ENCODE measurements at places on chromosomes 11 and 22. TPM values are rescaled to one million over a fixed set of nuclear protein-coding genes. Genes with fewer than 3 reads are reported as not detected.

DNA sequence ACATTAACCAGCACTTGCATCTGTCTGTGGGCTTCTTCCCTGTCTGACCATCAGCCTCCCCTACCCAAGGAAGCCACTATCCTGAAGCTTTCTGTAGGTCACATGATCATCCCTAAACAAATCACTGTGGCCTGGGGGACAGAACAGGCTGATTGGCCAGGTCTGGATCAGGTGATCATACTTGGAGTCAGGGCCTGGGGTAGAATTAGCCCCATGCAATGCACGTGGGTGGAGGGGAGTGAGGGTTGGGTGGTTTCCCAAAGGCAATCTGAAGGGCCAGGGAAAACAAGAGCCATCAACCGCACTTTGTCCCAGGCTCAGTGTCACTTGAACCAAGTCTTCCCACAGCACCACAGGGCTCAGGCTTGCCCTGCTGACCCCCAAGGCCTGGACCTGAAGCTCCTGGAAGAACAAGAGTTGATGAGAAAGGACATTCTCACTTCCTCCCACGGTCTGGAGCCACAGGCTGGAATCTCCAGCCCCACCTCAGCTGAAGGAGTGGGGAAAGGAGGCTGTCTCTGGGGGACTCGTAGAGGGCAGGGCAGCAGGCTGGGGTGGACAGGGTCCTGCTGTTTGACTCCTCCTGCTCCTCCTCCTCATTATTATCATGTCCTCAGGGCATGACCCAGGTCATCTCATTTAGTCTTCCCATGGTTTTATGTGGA is 31.5 kb upstream of the TSPAN18 start:
- DNase-seq = no peak

DNA sequence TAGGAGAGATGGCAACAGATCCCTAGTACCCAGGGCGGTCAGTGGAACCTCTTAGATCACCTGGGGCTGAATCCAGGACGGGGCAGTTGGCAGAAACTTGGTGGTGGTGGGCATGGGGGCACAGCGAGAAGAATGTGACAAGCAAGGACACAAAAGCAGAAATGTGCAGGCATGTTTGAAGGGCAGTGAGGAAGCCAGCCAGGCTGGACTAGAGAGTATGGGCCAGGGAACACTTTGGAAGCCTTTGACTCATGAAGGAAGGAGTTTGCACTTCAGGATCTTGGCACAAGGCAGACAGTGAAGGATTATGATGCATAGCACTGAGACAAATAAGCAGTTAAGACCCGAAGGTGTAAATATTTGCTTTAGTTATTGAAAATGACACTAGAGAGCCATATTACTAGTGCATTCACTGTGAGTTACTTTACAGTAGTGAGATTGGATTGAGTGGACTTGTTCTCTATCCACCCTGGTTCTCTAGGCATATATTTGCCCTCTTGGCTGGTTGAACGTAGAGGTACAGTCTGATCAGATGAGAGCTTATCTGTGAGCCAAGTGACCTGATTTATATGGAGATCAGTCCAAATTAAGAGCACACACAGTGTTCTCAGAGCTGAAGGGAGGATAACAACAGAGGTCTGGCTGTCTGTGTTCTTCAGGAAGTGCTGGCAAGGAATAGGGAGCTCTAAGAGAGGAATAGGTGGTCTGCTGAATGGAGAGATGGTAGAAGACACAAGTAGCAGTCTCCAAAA is 210.4 kb downstream of the SNX19 start:
- DNase-seq = no peak

GRCh38 chr11:113019711-113020110 is 58.5 kb downstream of the NCAM1 start:
- no peak for DNase-seq

GRCh38 chr22:16932577-16932976 is 75.4 kb downstream of the GAB4 start:
- no peak for DNase-seq

DNA sequence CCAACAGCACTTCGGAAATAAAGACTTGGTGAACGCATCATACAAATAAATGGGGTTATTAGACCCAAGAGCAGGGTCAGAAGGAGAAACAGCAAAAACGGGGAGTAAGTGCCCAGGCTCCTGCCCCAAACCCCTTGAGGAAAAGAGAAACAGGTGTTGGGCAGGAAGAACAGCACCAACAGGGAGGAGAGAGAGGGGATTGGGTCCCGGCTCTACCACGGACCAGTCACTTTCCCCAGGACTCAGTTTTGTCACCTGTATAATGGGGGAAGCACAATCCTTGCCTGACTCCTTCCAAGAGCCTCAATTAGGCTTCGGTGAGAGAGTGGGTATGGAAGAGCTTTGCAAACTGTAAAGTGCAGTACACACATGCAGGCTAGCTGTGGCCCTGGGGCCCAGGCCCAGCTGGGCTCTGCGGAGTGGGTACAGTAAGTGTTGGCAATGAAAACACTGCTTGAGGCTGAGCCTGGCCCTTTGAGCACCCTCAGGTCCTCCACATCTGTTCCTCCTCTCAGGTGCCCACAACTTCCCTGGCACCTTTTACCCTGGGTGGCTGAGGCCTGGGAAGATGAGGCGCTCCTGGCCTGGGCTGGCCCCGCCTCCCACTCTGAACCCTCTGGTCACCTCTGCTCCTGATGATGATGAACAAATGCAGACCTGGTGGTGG is 8.9 kb downstream of the SLC29A2 start:
- DNase-seq = no peak

GRCh38 chr22:31492151-31492550 is 2.5 kb upstream of the EIF4ENIF1 start:
- DNase-seq = no peak

- peak; percentile 88 for DNase-seq
Observed at GRCh38 chr22:36329254-36330078, 58.3 kb downstream of the MYH9 start.

- no peak for DNase-seq
Observed at GRCh38 chr11:10606536-10607208, 38.2 kb upstream of the LYVE1 start.

DNA sequence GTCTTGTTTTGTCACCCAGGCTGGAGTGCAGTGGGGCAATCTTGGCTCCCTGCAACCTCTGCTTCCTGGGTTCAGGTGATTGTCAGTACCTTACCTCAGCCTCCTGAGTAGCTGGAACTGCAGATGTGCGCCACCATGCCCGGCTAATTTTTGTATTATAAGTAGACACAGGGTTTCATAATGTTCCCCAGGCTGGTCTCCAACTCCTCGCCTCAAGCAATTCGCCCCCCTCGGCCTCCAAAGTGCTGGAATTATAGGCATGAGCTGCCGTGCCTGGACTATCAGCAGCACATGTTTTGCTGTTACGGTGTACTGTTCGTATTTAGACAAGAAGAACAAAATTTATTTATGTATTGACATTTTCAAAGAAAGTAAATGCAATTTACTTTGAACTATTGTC is 34.8 kb downstream of the RAB39A start:
- no peak for DNase-seq

GRCh38 chr22:43846966-43847365 is 15.3 kb downstream of the SULT4A1 start:
- DNase-seq = no peak

DNA sequence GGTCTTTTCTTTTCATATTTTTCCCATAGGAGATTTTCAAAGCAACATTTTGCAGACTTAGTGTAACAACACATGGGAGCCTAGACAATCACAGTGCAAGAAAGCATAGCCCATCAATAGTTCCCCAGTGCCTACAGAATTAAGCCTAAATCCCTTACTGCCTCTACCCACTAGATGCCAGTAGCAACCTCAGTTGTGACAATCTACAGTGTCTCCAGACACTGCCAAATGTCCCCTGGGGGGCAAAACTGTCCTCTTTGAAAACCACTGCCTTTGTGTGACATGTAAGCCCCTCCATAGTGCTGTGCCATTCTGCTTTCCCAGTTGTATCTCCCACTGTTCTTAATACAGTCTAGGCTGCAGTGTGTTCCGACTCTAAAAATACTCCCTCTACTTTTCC is 1329.0 kb downstream of the LRRC4C start:
- DNase-seq = no peak

DNA sequence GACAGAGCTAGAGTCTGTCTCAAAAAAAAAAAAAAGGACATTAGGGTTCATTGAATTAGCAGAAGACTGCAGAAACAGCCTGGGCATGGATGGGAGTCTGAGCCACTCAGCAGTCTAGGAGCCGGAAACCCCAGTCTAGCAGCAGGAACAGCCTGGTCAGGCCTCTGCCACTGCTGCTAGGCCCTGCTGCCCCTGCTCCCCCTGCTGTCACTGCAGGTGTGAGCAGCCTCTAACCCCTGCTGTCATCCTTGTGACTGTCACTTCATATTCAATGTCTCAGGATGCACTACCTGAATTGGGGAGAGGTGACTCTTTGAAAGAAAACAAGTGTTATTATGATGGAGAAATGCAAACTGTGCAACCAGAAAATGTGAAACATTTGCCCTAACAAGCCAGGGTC is 7.0 kb upstream of the DDX17 start:
- peak; percentile 76 for DNase-seq

DNA sequence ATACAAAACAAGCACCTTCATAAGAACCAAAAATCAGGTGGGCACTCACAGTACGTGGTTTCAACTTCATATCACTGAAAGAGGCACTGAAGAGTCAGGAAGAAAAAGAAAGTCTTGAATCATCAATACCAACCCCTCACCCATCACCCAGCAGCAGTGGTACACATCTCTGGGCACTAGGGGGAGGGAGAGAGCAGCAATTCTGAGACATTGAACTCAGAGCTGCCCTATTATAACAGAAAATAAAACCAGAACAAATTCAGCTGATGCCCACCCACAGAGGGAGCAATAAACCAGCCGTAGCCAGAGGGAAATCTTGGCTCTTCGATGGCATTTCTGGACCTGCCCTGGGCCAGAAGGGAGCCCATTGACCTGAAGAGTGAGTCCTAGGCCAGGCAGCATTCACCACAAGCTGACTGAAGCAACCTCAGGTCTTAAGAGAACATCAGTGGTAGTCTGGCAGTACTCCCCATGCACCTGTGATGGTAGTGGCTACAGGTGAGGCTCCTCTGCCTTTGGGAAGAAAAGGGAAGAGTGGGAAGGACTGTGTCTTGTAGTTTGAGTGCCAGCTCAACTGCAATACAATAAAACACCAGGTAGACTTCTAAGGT is 42.2 kb upstream of the FAM181B start:
- peak; percentile 57 for DNase-seq

Gene MS4A12
- total RNA-seq = not detected

Gene FDX1
- total RNA-seq = 10.5 TPM

Gene OR52E8
- total RNA-seq = not detected

Gene FAT3
- total RNA-seq = not detected

Gene PVALB
- total RNA-seq = not detected

Gene KCNJ4
- not detected for total RNA-seq

Gene SNX32
- 1.6 TPM for total RNA-seq

Gene CD3E
- 515 TPM for total RNA-seq
